ENCODE measurements at places on chromosomes 3 and 15. TPM values are rescaled to one million over a fixed set of nuclear protein-coding genes. Genes with fewer than 3 reads are reported as not detected.

DNA sequence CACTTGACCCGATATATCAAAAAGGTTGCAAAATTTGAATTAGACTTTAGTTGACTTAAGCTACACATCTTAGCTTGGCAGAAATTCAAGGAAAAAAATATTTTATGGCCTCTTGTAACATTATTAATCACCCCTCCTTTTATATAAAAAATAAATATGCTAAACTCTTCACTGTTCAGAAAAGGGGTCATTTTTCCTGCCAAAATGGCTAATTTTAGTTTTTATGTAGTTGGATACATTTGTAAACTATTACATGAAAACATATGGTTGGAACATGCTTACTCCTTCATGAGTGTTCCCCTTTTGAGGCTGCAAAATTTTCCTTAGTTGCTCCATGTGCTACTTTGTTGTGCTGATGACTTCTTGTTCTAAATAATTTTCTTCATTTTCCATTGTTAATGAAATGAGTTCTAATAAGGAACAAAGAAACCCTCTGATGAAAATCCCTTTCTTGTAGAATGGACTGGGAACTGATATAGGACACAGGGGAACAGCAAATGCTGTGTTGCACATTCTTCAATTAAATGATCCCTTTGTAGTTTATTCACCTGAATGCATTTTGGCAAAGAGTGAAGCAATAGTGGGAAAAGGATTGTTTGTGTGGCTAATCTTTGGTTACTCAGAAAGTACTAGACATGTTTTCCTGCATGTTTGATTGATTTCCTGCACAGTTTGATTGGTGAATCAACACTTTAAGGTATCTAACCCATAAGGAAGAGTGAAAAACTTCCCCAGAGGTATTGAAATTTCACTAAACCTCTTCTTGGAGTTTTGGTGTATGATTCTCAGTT lies 349.3 kb downstream of the TIGIT start:
- DNase-seq: no peak

DNA sequence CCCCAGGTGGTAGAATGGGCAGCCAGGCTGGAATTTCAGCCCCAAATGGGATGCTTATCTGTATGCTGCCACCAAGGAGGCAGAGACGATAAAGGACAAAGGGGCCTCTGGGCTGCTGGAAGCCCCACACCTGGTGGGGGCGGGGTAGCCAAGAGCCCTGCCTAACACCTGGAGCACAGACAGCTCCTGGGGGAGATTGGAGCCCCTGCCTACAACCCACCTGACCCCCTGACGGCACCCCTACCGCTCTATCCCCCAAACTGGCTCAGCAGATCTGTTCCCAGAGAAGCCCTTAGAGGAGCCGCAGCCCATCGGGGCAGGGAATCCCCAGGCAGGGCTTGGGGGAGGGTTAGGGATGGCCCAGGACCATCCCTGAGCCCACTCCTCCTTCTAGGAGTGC lies 15.8 kb upstream of the SEMA3F start:
- no peak for DNase-seq

GRCh38 chr3:114904633-114905032 lies 242.5 kb downstream of the ZBTB20 start:
- DNase-seq: no peak

QTRT2 gene
- 24.3 TPM for total RNA-seq

CNTN4 gene
- not detected for total RNA-seq
